ENCODE measurements at places on chromosomes 12 and 14.

GRCh38 chr14:44565968-44566367 lies 58.9 kb upstream of the FSCB start:
- no peak for DNase-seq

DNA sequence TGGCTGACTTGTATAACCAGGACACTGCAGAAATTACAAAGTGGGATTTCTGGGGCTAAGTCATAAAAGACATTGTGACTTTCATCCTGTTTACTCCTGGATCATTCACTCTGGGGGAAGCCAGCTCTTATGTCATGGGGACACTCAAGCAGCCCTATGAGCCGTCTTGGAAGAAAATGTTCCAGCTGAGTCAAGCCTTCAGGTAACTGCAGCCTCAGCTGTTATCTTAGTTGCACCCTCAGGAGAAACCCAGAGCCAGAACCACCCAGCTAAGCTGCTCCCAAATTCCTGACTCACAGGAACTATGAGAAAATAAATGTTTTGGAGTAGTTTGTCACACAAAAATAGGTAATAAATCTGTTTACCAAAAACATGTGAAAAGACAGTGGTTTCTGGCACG lies 43.1 kb upstream of the GXYLT1 start:
- DNase-seq = no peak

DNA sequence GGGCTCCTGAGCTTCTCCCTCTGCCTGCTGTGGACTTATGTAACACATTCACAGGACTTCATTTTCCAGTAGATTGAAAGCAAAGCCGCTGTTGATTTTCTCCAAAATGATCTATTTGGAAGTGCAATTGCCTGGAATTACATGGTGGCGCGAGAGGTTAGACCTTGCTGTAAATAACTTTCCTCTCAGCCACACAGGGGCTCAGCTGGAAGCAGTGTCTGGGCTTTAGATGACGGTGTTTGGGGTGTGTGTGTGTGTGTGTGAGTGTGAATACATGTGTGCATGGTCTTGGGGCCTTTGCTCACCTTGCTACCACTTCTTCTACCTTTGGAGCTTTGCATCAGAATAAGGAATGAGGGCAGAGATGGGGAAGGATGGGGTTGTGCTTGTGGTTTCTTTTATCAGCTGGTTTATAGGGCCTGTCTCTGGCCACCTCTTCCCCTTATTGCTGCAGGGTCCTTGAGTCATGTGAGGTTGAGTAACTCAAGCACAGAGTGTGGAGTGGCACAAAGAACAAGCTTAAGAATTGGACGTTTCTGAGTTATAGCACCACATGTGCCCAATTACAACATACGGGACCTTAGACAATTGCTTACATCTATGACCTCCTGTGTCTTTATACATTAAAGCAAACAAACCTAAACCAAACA lies 280.6 kb downstream of the NRXN3 start:
- DNase-seq = no peak

DNA sequence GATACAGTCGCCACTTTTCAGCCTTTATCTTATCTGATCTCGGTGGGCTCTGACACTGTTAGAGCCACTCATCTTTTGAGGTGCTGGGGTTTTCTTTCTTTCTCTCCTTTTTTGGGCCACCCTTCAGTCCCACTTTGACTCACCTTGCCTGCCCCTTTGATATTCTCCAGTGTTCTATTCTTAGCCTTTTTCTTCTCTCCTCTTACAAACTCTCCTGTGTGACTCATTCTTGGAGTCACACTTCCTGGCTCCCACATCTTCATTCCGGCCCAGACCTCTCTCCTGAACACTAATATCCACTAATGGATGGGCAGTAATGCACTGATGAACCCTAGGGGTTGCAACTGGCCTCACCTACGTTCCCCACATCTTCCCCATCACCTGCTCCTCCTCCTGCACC lies 2.2 kb upstream of the DCD start:
- no peak for DNase-seq

DNA sequence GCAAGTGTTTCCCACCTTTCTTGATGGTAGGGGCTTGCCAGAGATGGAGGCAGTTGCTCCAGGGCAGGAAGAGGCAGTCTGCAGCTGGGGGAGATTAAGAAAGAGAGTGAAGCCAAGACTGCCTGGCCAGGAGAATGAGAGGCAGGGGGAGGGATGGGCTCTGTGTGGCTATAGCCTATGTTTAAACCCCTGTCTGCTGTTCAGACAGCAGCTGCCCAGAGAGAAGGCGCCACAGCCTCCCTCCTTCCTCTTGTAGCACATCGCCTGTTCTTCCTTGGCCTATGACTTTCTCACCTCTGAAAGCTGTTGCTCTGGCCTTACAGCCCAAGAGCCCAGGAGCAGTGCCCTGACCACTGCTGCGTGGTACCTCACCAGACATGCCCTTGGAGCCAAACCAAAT lies 61.7 kb downstream of the EMP1 start:
- DNase-seq = no peak
